Muscle of arm (tissue), 14 donors: ENCODE measurements at places on chromosomes 7 and 10. TPM values are rescaled to one million over a fixed set of nuclear protein-coding genes. Genes with fewer than 3 reads are reported as not detected.

Gene TAS2R4
- not detected for polyA plus RNA-seq

Gene IL15RA
- 3.3 TPM for polyA plus RNA-seq

Gene LIPN
- not detected for polyA plus RNA-seq

Gene PMS2
- polyA plus RNA-seq: 11.0 TPM

Gene MEST
- 978 TPM for polyA plus RNA-seq

Gene BAMBI
- polyA plus RNA-seq: 17.2 TPM

Gene HYAL4
- not detected for polyA plus RNA-seq

Gene GPRIN2
- polyA plus RNA-seq: not detected

Gene HOXA3
- polyA plus RNA-seq: 8.5 TPM

Gene INSYN2A
- 0.82 TPM for polyA plus RNA-seq

Gene CPXM2
- polyA plus RNA-seq: 33.8 TPM

Gene FAM170B
- polyA plus RNA-seq: not detected

Gene SPDYE16
- 2.3 TPM for polyA plus RNA-seq

Gene MYH16
- not detected for polyA plus RNA-seq

Gene PGAM2
- polyA plus RNA-seq: 210 TPM

Gene SOSTDC1
- polyA plus RNA-seq: 13.9 TPM
